ENCODE measurements at places on chromosomes 1 and 21.

DNA sequence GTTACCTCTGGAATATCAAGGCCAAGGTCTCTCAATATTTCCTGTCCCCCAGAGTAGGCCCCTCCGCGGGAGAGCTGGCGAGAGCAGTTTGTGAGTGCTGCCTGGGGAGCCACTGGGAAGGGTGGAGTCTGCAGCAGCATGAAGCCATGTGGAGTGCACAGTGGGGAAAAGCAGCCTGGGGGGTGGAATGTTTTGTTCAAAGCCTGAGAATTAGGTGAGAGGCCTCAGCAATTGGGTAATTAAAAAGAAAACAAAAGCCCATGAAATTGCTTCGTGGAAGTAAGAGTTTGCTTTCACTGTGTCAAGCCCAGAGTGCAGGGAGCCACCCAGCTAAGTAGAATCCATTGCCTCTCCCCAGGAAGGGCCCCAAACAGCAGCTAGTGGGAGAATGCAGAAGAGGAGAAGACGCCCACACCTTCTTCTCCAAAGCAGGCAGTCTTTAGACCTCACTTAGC, 30.2 kb upstream of the DISC1 start:
- peaks cover 3% of the 10 kb centered on the region for H3K27me3 ChIP-seq
- no peaks in the 10 kb centered on the region for H3K36me3 ChIP-seq
- H3K4me1 ChIP-seq: peaks cover 14% of the 10 kb centered on the region
- DNase-seq: no peak
- H3K27ac ChIP-seq: no peak overlapping the region
- no peak overlapping the region for H3K4me3 ChIP-seq

DNA sequence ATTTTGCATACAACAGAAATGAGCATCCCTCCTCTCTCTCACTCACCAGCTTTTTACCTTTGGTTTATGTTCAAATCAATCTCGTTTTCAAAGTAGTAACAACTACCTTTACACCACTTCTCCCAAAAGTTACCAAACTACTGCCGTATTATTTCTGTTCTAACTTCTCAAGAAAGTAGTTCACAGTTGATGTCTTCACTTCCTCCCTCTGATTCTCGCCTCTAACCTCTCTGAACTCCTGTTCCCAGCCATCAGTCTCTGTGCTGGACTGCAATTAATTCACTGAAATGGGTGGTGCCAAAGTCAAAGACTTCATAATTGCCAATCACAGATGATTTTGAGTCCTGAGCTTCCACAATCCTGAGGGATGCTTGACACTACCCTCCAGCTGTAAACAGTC, 54.0 kb downstream of the ZNF281 start:
- H3K27me3 ChIP-seq: peaks cover 2% of the 10 kb centered on the region
- H3K4me1 ChIP-seq: peaks cover 41% of the 10 kb centered on the region
- H3K36me3 ChIP-seq: no peaks in the 10 kb centered on the region
- DNase-seq: no peak
- no peak overlapping the region for H3K4me3 ChIP-seq

- DNase-seq: no peak
- H3K27ac ChIP-seq: peak overlapping the region; percentile 37
- H3K4me3 ChIP-seq: no peak overlapping the region
Measured at GRCh38 chr1:44717653-44718052, 13.3 kb downstream of the RNU5D-1 start.

- H3K4me3 ChIP-seq: no peak overlapping the region
- peaks cover 6% of the 10 kb centered on the region for H3K4me1 ChIP-seq
- no peaks in the 10 kb centered on the region for H3K36me3 ChIP-seq
- DNase-seq: no peak
Measured at GRCh38 chr21:41620541-41620940, 112.6 kb upstream of the TMPRSS2 start.
